ENCODE measurements at places on chromosomes 12 and 14. TPM values are rescaled to one million over a fixed set of nuclear protein-coding genes. Genes with fewer than 3 reads are reported as not detected.
A peak's percentile ranks its signal among the peaks of the same experiment; 100 is the strongest.

The SCNN1A gene
- 3.2 TPM for total RNA-seq

The IRAK4 gene
- 9.6 TPM for total RNA-seq

DNA sequence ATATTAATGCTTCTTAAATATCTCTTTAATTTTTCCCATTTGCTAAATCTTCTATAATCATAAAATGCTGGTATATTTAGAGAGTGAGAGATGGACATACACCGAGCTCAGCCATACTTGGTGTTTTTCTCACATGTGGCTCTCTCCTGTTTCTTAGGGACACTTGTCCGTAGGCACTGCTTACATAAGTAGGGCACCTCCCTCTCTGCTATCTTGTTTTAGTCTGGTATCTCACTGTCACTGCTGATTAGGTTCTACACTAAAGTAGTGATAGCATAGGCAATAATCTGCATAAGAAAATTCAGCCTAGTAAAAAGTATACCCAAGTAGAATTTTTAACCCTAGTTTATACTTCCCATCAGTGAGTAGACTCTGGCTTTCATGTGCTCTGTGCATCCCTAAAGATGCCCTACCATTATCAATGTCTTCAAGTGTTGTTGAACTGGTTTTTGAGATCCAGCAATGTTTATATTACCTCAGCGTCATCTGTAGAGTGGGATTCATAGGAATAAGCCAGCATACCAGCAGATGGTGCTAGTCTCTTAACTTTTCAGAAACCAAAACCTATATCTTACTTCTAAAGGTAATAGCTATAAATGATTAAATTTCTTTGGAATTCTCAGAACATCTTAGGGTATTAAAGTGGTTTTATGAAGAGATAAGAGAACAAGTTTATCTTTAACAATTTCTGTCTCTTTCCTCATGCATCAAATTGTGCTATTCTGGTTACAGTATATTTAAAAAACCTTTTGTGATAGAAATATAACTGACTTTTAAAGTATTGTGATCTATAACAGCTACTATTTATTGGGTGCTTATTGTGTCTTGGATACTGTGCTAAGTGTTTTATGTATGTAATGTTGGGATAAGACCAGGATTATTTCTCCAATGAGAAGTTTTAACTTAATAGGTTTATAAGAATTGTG is 32.9 kb downstream of the ARID2 start:
- no peak for DNase-seq

- DNase-seq, result no peak
Measured at GRCh38 chr12:21308785-21309184, 25.9 kb downstream of the SLCO1A2 start.

DNA sequence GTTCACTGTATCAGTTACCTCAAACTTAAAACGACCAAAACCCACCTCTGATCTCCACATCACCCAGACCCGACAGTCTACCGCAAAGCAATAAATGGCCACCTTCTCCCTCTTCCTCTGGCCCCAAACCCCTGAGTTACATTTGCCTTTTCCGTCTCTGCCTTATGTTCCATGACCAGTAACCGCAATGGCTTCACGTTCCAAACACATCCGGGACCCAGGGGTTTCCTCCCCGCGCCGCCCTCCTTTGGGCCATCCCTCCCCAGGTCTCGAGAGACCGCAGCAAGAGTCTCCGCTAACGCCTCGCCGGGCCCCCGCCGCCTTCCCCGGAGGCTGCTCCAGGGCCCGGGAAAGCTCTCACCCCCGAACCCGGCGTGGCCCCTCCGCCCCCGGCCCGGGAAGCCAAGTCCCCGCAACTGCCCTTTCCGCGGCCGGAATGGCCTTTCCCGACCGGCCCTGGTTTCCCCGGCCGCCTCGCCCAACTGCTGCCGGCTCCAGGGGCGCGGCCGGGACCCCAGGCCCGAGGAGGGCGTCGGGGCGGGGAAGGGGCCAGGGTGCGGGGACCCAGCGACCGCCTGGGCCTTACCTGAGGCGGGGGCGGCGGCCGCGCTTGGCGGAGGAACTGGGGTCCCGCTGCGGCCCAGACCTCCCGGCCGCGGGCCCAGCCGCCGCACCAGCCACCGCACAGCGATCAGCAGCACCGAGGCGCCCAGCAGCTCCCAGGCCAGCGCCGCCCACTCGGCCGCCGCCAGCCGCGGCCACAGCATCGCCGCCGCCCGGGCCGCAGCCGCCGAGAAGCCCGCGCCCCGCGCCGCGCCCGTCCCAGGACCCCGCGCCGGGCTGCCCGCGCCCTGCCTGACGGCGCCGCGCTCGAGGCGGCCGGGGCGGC is at the start of gene ANKLE2:
Gene ANKLE2, minus strand, starts transcription at position 801 of the 889 bp plus-strand sequence. Its CDS starts 34 bp downstream, at position 767.
- DNase-seq, result no peak

- DNase-seq, result no peak
Measured at GRCh38 chr12:79563021-79563740, 127.6 kb downstream of the PAWR start.

DNA sequence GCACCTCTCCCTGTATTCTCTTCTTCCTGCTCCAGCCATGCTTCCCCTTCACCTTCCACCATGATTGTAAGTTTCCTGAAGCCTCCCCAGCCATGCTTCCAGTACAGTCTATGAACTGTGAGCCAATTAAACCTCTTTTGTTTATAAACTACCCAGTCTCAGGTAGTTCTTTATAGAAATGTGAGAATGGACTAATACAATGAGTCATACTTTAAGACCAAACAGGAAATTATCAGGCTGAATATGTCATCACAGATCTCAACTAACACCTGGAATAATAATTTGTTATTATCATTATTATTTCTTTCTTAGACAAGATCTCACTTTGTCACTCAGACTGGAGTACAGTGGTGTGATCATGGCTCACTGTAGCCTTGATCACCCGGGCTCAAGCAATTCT is 85.4 kb downstream of the KCNMB4 start:
- no peak for DNase-seq

DNA sequence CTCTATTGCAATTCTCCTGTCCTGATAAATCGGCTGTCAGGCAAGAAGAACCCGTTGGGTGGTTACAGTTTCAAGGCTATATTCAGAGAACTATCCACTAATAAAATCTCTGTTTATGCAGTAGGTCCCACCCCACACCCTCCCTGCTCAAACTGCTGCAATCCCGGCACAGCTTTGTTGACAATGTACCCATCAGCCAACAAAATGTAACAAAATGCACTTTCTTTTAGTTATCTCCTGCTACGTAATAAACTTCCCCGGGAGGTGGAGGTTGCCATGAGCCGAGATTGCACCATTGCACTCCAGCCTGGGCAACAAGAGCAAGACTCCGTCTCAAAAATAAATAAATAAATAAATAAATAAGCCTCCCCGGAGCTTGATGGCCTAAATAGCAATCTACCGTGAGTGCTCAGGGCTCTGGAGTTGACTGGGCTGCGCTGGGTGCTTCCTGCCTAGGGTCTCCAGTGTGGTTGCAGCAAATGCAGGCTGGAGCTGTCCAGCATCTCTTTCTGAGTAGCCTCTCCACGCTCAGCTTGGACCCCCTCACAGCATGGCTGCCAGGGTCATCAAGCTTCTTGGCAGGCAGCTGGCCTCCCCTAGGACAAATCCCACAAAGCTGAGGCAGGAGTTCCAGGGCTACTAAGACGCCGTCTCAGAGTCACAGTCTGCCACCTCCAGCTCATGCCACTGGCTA is 43.2 kb upstream of the FBRSL1 start:
- no peak for DNase-seq

- DNase-seq, result no peak
Measured at GRCh38 chr14:88599326-88599725, 36.5 kb downstream of the ZC3H14 start.

DNA sequence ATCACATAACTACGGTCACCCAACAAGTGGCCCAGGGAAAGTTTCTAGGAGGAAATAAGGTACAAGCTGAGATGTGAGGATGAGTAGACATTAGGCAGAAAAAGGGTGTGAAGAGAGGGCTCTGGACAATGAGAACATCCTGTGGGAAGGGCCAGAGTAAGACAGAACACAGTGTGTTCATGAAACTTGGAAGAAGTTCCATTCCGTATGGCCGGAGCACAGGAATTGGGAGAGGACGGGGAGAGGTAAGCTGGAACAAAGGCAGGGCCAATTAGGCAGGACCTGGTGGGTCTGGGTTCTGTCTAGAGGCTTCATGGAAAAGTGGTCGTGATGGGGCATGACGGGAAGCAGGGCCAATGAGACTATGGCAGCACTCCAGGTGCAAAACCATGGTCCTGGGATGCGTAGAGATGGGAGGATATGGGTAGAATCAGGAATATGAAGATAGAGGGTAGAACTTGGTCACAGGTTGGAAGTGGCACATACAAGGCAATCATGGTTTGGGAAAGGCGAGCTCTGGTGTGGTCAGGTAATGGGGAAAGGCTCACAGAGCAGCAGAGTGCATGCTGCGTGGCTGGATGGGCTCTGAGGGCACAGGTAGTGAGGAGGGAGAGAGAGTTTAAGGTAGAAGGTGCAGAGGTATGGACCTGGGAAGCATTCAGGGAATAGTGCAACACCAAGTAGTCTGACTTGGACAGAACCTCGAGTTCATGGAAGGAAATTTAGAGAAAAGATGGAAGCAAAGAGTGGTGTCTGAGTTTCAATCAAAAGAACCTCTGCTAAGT is 93.0 kb downstream of the RFX4 start:
- DNase-seq, result peak; percentile 64

Measured in osteocyte (in vitro differentiated cells).